ENCODE measurements at places on chromosomes 4 and X.

- DNase-seq, result peak; percentile 87
These were observed 13.8 kb downstream of the SH3BP2 start for GRCh38 chr4:2806390-2807355.

- no peak for DNase-seq
These were observed 4.5 kb downstream of the GRPEL1 start for GRCh38 chr4:7063362-7063761.

DNA sequence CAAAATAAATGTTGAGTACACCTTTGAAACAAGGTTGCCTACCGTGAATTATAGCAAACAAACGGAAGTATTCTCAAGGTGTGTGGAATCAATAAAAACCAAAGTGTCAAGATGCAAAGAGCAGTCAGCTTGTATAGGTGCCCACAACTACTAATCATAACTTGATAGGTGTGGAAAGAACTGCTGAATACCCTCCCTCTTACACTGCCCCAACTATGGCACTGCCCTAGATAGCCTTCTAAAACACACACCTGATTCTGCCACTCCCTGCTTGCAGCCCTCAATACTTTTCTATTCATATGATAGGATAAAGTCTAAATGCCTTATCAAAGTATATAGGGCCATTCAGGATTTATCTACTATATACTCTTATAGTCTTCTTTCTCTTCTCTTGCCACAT, 31.1 kb upstream of the SLC4A4 start:
- no peak for DNase-seq

DNA sequence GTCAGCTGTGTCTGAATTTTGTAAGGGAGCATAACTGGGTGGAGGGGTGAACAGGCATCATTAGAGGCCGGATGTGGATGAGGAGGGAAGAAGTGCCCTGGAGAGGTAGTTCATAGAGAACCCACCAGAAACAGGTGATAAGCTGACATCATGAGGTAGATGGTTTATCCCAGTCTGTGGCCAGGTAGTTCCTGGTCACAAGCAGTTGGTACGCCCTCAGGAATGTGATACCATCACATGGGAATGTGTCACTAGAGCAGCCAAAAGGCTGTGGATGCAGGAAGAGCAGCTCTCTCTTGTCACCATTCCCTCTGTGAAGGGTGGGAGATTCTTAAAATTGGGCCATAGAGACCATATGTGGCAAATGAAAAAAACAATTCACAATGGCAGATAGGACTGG, 21.9 kb downstream of the MSN start:
- DNase-seq, result no peak

All from spleen (tissue), 13 donors.